ENCODE measurements at places on chromosomes 12 and 14.
A peak's percentile ranks its signal among the peaks of the same experiment; 100 is the strongest.

DNA sequence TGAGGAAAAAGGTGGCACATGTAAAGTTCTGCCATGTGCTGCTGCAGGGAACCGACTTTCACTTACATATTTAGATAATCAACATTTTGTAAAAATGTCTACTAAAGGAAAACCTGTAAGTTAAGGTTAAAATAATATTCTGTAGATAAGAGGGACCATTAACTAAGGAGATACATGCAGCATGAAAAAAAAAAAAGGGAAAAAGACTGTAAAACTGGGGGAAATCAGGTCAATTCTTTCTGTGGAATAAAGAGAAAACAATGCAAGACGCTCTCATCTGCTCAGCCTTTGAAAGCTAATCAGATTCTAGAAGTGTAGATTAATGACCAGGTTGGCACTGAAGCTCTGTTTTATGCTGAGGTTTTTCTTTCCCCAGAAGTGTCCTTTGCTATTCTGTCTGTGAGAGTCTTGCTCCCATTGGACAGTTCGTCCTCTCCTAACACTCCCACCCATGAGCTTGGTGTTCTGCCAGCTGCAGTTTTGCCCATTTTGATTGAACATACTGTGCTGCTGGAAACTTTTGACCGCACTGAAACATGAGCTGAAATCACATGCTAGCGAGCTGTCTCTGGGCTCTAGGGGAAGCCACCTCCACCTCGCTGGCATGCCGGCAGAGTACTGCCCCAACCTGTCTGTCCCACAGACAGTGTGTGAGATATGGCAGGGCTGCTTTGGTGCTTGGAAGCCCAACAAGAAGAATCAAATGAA is 39.7 kb downstream of the PPTC7 start:
- H3K4me1 ChIP-seq: peaks cover 33% of the 10 kb centered on the region
- H3K27ac ChIP-seq: peak overlapping the region; percentile 9
- H3K4me3 ChIP-seq: no peak overlapping the region
- DNase-seq: no peak

DNA sequence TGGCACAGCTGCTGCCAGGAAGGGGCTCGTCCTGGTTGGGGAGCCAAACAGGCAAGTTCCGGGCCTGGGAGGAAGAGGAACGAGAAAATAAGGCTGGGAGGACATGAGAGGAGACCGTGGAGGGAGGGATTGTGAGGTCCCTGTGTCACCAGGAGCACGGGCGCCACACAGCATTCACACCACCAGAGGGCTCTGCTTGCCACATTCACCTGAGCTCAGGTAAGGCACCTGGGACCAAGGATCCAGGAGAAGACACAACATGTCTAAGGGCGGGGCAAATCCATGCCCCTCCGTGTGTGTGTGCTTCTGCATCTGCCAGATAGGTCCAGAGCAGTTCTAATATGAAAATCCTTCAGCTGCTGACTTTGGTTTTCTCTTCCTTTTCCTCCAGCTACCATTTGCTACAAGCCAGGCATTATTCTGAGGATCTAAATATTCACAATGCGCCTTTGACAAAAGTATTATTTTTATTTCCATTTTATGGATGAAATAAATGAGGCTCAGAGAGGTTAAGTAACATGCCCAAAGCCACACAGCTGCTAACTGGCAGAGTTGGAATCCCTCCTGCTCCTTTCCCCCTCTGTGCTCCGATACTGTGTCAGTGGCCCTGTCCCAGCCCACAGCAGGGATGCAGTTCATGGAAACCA is 14.6 kb downstream of the RAPGEF3 start:
- H3K27me3 ChIP-seq: peaks cover 14% of the 10 kb centered on the region
- H3K4me1 ChIP-seq: peaks cover 16% of the 10 kb centered on the region
- peak; percentile 67 for DNase-seq
- H3K36me3 ChIP-seq: no peaks in the 10 kb centered on the region
- no peak overlapping the region for H3K27ac ChIP-seq

DNA sequence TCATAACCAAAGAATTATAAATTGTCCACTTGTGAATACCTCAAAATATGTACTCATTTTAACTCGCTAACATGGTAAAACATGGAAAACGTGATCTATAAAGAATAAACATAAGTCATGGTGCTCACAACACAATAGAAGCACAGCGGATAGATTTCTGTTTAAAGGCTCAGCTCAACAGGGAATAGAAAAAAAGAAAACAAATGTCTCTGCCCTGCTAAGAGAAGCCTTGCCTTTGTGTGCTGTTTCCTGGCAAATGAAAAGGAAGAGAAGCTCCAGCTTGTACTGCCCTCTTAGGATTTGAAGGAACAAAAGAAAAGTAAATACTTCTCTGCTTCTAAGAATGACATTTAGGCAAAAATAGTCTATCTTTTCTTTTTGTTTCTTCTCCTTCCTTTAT is 121.0 kb upstream of the KRR1 start:
- no peak for DNase-seq
- peaks cover 18% of the 10 kb centered on the region for H3K4me1 ChIP-seq
- no peak overlapping the region for H3K4me3 ChIP-seq
- H3K27me3 ChIP-seq: peaks cover 18% of the 10 kb centered on the region
- no peaks in the 10 kb centered on the region for H3K36me3 ChIP-seq

DNA sequence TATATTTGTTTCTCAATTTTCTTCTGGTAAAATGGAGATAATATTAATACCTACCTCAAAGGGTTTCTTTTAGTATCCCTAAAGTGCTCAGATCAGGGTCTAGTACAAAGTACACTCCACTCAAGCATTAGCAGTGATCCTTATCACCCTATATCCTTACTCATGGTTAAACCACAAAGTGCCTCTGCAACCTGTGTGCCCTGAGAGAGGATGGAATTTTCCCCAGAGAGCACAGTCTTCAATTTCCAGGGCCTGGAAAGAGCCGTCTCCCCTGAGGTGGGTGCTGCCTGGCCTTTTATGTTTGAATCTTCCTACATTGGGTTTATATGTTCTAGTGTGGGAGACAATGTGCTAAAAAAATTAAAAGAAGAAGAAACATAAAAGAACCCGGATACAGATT is 183.1 kb upstream of the FBXO33 start:
- no peak overlapping the region for H3K27ac ChIP-seq
- peaks cover 5% of the 10 kb centered on the region for H3K4me1 ChIP-seq
- H3K27me3 ChIP-seq: no peaks in the 10 kb centered on the region
- no peak for DNase-seq
- peaks cover 3% of the 10 kb centered on the region for H3K36me3 ChIP-seq

DNA sequence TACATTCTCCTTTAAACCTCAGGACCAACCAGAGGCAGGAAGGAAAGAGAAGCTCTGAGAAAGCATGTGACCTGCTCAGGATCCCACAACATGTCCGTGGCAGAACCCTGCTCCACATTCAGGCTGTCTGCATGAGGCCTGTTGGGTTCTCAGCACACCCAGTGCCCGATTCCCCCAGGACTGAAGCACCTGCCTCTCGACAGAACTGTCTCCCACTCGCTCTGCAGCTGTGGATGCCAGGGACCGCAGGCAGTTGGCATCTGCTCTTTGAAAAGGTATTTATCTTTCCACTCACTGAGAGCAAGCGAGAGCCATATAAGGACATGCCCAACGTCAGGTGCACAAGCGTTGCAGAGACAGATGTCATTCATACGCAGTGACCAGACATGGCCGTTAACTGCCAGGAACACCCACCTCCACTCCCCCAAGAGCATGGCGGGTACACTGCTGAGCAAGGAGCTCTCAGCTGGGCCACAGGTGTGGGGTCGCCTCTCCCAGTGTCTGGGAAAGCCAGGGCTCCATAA is 18.9 kb downstream of the PITPNM2 start:
- H3K36me3 ChIP-seq: peaks cover 6% of the 10 kb centered on the region
- H3K4me1 ChIP-seq: peaks cover 26% of the 10 kb centered on the region
- no peaks in the 10 kb centered on the region for H3K27me3 ChIP-seq
- peak overlapping the region; percentile 79 for H3K4me3 ChIP-seq
